ENCODE measurements at places on chromosomes 5 and 9. TPM values are rescaled to one million over a fixed set of nuclear protein-coding genes. Genes with fewer than 3 reads are reported as not detected.

DNA sequence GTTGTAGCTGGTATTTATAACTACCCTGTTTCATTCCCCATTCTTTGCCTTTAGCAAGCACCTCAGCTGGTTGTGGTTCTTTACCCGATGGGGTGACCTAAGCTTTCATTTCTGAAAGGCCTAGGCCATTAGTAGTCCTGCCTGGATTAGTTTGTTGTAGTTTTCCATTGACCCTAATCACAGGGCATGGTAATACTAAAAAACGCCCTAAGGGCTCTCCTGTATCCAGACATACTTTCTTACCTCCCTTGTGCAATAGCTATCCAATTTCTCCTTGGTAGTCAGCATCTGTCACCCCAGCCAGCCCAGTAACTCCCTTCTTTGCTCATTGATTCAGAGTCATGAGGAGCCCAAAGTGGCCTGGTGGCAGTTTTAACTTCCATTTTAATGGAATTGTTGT, 24.0 kb downstream of the TMOD1 start:
- H3K4me3 ChIP-seq: no peak overlapping the region
- no peak for DNase-seq
- no peaks in the 10 kb centered on the region for H3K36me3 ChIP-seq

- no peak overlapping the region for H3K27ac ChIP-seq
- peaks cover 27% of the 10 kb centered on the region for H3K4me1 ChIP-seq
- no peak overlapping the region for H3K4me3 ChIP-seq
- no peaks in the 10 kb centered on the region for H3K36me3 ChIP-seq
- DNase-seq: no peak
- no peaks in the 10 kb centered on the region for H3K27me3 ChIP-seq
Observed at GRCh38 chr9:26949637-26950069, 2.6 kb upstream of the PLAA start.

The AJM1 gene
- total RNA-seq: 2.4 TPM

DNA sequence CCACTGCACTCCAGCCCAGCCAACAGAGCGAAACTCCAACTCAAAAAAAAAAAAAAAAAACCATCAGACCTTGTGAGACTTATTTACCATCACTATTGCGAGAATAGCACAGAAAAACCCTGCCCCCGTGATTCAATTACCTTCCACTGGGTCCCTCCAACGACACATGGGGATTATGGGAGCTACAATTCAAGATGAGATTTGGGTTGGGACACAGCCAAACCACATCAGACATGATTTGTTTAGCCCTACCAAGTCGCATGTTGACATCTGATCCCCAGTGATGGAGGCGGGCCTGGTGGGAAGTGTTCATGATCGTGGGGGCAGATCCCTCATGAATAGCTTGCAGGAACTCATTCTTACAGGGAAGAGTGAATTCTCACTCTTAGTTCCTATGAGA, 26.6 kb downstream of the MYO10 start:
- no peaks in the 10 kb centered on the region for H3K27me3 ChIP-seq
- no peaks in the 10 kb centered on the region for H3K4me1 ChIP-seq
- no peak overlapping the region for H3K4me3 ChIP-seq
- DNase-seq: no peak
- H3K27ac ChIP-seq: no peak overlapping the region

The BTNL8 gene
- not detected for total RNA-seq
